ENCODE measurements at places on chromosomes 1 and 21. TPM values are rescaled to one million over a fixed set of nuclear protein-coding genes. Genes with fewer than 3 reads are reported as not detected.

- no peaks in the 10 kb centered on the region for H3K36me3 ChIP-seq
- H3K4me3 ChIP-seq: no peak overlapping the region
- no peaks in the 10 kb centered on the region for H3K27me3 ChIP-seq
- H3K27ac ChIP-seq: no peak overlapping the region
- H3K4me1 ChIP-seq: no peaks in the 10 kb centered on the region
Measured at GRCh38 chr1:97996880-97997279, 76.0 kb upstream of the DPYD start.

ANGPTL7 gene
- not detected for total RNA-seq

HIPK1 gene
- total RNA-seq: 69.9 TPM

- no peaks in the 10 kb centered on the region for H3K36me3 ChIP-seq
- H3K27me3 ChIP-seq: no peaks in the 10 kb centered on the region
- H3K4me3 ChIP-seq: no peak overlapping the region
- H3K27ac ChIP-seq: no peak overlapping the region
- H3K4me1 ChIP-seq: no peaks in the 10 kb centered on the region
- no peak for DNase-seq
Measured at GRCh38 chr1:84257617-84258016, 43.9 kb upstream of the SAMD13 start.

- no peak for DNase-seq
- no peak overlapping the region for H3K4me3 ChIP-seq
- H3K27me3 ChIP-seq: no peaks in the 10 kb centered on the region
- no peaks in the 10 kb centered on the region for H3K4me1 ChIP-seq
- no peak overlapping the region for H3K27ac ChIP-seq
- no peaks in the 10 kb centered on the region for H3K36me3 ChIP-seq
Measured at GRCh38 chr1:26015358-26015757, 6.2 kb upstream of the EXTL1 start.

SYNC gene
- 0.18 TPM for total RNA-seq

TMPRSS15 gene
- 0.25 TPM for total RNA-seq

DNA sequence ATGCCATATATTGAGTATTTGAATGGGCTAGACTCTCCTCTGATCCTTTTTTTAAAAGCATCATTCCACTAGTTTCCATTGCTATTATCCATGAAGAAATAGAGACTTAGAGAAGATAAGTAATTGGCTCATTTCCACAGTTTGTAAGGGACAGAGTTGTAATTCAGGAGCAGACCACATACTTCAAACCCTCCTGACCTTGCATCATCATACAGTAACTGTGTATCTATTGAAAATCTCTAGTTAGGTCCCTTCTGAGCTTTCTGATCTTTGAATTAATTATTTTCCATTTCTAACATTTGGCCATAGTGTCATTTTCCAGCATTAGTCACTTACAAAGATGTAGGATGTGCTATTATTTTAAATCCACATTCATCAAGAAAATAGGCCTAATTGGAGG is 386.5 kb upstream of the ST6GALNAC5 start:
- no peaks in the 10 kb centered on the region for H3K27me3 ChIP-seq
- H3K27ac ChIP-seq: no peak overlapping the region
- H3K36me3 ChIP-seq: no peaks in the 10 kb centered on the region
- no peaks in the 10 kb centered on the region for H3K4me1 ChIP-seq

DNA sequence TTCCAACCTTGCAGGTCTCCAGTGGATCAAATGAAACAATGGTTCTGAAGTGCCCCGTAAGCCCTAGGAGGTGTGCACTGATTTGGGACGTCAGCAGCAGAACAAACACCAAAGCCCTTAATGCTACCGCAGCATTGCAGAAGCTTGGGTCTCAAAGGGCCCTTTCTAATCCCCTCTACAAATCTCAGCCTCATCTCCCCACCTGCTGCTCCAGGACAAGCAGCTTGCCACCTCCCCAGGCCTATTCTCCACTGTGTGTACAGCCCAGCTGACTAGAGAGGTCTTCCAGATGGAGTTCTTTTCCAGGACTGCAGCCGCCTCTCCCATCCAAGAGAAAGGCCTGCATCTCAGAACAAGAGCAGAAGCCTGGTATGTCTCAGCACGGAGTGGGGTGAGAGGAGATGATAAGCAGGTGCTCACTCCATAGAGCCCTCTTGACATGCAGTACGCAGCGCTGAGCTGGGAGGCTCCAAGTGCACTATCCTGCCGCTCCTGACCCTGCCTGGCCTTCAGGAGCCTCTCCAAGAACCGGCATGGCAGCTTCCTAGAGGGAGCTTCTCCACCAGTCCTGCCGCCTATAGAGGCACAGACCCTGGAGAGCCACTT is 46.3 kb downstream of the MRPL37 start:
- no peak overlapping the region for H3K4me3 ChIP-seq
- no peak overlapping the region for H3K27ac ChIP-seq
- DNase-seq: no peak
- H3K4me1 ChIP-seq: peaks cover 20% of the 10 kb centered on the region

- peak; percentile 65 for DNase-seq
- H3K36me3 ChIP-seq: no peaks in the 10 kb centered on the region
- peak overlapping the region; percentile 76 for H3K4me3 ChIP-seq
- peak overlapping the region; percentile 76 for H3K27ac ChIP-seq
- no peaks in the 10 kb centered on the region for H3K27me3 ChIP-seq
- H3K4me1 ChIP-seq: no peaks in the 10 kb centered on the region
Measured at GRCh38 chr1:36084497-36085115, 712 bp downstream of the TEKT2 start.

DNA sequence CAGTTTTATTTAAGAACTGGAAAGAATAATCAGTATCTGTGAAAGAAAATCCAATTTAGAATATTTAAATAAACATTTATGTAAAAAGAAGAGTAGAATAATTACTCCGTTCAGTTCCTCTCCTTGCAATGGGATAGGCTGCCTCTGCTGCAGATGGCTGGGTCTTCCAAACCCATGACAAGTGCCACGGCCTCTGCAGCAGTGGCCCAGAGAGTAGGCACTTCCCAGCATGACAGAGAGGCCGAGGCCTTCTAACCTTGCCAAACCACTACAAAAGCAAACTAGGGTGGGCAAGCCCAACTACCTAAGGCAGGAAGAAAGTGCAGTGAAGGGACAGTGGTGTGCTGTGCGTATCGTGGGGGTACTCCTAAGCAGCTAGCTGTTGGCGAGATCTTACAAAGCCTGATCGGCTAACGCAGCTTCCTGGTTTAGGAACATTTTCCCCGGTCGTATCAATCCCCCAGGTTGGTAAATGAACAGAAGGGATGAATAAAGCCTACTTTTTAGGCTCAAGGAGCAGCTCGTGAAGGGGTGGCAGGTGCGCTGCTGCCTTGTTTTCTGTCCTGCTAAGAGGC is 14.5 kb downstream of the ICMT start:
- H3K36me3 ChIP-seq: peaks cover 38% of the 10 kb centered on the region
- H3K27ac ChIP-seq: no peak overlapping the region
- no peak overlapping the region for H3K4me3 ChIP-seq
- H3K4me1 ChIP-seq: no peaks in the 10 kb centered on the region

DNA sequence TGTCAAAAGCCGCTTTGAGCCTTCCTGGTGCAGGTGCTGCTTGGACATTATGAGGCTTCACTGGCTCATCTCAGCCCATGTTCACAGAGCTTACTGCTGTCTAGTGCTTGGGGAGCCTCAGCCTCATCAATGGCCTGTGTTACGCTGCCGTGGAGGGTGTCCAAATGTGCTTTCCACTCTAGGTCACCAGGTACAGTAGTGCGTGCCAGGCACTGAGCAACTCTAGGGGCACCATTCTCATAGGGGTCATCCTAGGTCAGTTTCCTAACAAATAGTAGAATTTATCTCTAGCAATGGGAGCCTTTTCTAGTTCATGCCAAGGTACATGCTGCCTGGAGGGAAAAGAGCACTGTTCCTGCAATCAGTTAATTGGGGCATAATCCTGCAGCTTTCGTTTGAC is 193.8 kb downstream of the DYRK1A start:
- no peaks in the 10 kb centered on the region for H3K4me1 ChIP-seq
- H3K27ac ChIP-seq: no peak overlapping the region
- H3K36me3 ChIP-seq: no peaks in the 10 kb centered on the region
- H3K27me3 ChIP-seq: no peaks in the 10 kb centered on the region
- no peak overlapping the region for H3K4me3 ChIP-seq

TIE1 gene
- total RNA-seq: 0.95 TPM

PPFIA4 gene
- total RNA-seq: 13.7 TPM

SLAMF6 gene
- total RNA-seq: not detected

DNA sequence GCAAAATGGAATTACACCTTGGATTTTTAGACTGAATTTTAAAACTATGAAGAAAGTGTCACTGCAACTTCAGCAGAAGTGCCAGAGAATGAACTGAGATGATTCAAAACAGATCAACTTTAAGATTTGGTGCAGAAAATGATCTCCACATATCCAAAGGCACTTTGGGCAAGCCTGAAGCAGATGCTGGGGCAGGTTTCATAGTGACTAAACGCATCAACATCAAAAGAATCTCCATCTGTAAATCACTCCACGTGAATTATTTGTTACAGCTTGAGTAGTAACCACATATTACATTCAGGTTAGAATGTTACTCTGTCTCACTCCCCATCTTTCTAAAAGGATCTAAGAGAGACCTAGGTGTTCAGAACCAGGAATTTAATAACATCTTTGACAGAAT is 329.0 kb upstream of the ESRRG start:
- no peak for DNase-seq
- no peaks in the 10 kb centered on the region for H3K4me1 ChIP-seq
- peaks cover 14% of the 10 kb centered on the region for H3K27me3 ChIP-seq
- H3K4me3 ChIP-seq: no peak overlapping the region
- no peaks in the 10 kb centered on the region for H3K36me3 ChIP-seq
- H3K27ac ChIP-seq: no peak overlapping the region

USP24 gene
- total RNA-seq: 68.2 TPM

- H3K4me3 ChIP-seq: no peak overlapping the region
- H3K36me3 ChIP-seq: peaks cover 2% of the 10 kb centered on the region
- DNase-seq: peak; percentile 48
- H3K27ac ChIP-seq: no peak overlapping the region
- H3K27me3 ChIP-seq: no peaks in the 10 kb centered on the region
Measured at GRCh38 chr1:45922813-45923212, 119.4 kb downstream of the MAST2 start.

UBXN11 gene
- total RNA-seq: 24.3 TPM

GRCh38 chr1:227942716-227943261 is 4.9 kb downstream of the WNT9A start:
- DNase-seq: no peak
- peaks cover 6% of the 10 kb centered on the region for H3K27me3 ChIP-seq
- no peak overlapping the region for H3K27ac ChIP-seq
- H3K4me1 ChIP-seq: no peaks in the 10 kb centered on the region
- H3K36me3 ChIP-seq: no peaks in the 10 kb centered on the region
- no peak overlapping the region for H3K4me3 ChIP-seq

GRCh38 chr1:156543066-156543465 is 29.3 kb downstream of the IQGAP3 start:
- H3K4me3 ChIP-seq: no peak overlapping the region
- H3K27ac ChIP-seq: no peak overlapping the region
- peaks cover 64% of the 10 kb centered on the region for H3K36me3 ChIP-seq
- DNase-seq: no peak
- no peaks in the 10 kb centered on the region for H3K4me1 ChIP-seq

DNA sequence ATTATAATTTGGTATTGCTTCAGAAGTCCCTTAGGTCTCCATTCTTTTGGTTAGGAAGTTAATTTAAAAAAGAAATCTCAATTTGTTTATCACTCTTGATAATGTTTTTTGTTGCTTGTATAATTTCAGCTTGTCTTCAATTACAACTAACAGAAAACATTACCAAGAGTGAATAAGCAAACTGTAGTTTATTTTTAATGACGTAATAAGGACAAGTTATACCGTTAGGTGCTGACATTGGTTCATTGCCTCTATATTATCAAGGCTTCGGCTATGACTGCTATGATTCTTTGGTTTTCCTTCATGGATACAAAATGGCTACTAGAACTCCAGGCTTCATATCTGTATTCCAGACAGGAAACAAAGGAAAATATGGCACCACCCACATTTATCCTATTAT is 220.6 kb downstream of the PTGER3 start:
- no peaks in the 10 kb centered on the region for H3K4me1 ChIP-seq
- no peak overlapping the region for H3K27ac ChIP-seq
- H3K4me3 ChIP-seq: no peak overlapping the region
- no peak for DNase-seq

GRCh38 chr21:46661211-46661625 is 25.7 kb downstream of the PRMT2 start:
- H3K36me3 ChIP-seq: peaks cover 51% of the 10 kb centered on the region
- H3K27me3 ChIP-seq: no peaks in the 10 kb centered on the region
- peak; percentile 89 for DNase-seq
- no peak overlapping the region for H3K4me3 ChIP-seq

LRRC53 gene
- total RNA-seq: not detected

DNA sequence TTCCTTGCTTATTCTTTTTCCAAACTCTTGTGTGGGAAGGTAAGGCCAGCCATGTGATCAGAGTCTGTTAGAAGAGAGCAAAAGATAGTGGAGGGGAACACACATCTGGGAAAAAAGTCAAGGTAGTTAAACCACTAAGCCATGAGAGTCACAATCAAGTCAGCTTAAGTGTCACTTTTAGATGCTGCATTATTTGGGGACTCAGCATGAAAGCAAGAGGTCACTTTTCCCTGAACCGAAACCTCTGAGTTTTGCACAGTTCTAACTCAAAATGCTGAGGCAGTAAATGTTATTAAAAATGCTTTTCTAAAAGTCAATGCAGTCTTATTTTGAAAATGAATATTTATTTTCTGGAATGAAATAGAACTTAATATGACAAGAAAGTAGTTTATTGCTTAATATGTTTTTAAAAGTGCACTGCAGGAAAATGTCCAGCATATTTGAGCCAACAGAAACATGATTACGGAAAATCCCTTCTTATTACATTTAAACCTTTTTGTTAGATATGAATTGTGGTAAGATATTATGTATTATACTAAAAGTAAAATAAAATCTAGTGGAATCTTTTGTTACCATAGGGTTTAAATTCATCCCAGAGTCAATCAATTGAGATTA is 69.3 kb downstream of the RBM11 start:
- no peaks in the 10 kb centered on the region for H3K4me1 ChIP-seq
- no peak for DNase-seq
- no peak overlapping the region for H3K4me3 ChIP-seq
- H3K27me3 ChIP-seq: no peaks in the 10 kb centered on the region
- H3K27ac ChIP-seq: no peak overlapping the region

PBX1 gene
- total RNA-seq: 79.2 TPM

DNA sequence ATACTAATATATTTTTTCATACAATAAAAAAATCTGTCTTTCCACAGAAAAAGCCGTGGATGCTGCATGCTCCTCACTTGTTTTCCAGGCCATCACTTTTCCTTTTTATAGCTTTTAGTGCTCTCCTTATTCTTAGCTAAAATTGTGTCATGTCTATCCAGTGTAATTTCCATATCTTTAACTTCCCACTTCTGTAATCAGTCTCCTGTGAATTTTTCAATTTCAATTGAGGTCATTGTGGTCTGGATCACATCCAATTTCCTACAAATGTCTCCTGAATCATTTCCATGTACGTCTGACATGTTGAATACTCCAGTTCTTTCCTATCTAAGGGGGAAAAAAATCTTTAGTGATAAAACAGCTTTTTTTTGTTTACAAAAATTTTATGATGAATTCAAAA is 838.2 kb upstream of the B3GALT2 start:
- no peak overlapping the region for H3K27ac ChIP-seq
- no peak for DNase-seq
- no peak overlapping the region for H3K4me3 ChIP-seq
- no peaks in the 10 kb centered on the region for H3K4me1 ChIP-seq

All from endodermal cell (in vitro differentiated cells).